ENCODE measurements at places on chromosomes 12 and 14.
A peak's percentile ranks its signal among the peaks of the same experiment; 100 is the strongest.

- peak; percentile 59 for DNase-seq
These were observed 24.3 kb downstream of the MOAP1 start for GRCh38 chr14:93160353-93160801.

GRCh38 chr14:41449066-41449465, 157.6 kb upstream of the LRFN5 start:
- no peak for DNase-seq

DNA sequence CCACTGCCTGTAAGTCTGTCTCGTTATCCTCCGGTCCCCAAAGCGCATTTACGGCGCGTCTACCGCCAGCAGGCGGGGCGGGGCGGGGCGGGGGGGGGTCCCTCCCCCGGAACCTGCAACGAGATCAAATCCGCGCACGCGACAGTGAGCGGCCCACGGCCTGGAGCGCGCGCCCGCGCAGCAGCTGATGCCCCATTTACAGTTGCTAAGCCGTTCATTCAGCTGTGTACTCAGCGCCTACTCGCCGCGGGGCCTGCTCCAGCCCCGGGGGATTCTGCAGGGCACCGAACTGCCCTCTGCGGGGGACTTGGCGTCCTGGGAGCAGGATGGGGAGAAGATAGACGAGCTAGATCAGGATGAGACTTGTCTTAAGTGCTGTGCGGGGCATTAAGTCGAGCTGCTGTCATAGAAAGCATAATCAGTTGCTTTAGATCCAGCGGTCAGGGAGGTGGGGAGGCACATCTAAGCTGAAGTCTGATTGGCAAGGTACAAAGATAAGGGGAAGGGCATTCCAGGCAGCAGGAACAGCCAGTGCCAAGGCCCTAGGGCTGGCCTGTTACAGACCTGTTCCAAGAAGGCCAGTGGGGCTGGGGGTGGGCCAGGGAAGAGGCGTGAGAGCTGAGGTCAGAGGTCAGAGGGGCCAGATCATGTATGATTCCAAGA, 1.4 kb upstream of the CCDC85C start:
- peak; percentile 68 for DNase-seq

DNA sequence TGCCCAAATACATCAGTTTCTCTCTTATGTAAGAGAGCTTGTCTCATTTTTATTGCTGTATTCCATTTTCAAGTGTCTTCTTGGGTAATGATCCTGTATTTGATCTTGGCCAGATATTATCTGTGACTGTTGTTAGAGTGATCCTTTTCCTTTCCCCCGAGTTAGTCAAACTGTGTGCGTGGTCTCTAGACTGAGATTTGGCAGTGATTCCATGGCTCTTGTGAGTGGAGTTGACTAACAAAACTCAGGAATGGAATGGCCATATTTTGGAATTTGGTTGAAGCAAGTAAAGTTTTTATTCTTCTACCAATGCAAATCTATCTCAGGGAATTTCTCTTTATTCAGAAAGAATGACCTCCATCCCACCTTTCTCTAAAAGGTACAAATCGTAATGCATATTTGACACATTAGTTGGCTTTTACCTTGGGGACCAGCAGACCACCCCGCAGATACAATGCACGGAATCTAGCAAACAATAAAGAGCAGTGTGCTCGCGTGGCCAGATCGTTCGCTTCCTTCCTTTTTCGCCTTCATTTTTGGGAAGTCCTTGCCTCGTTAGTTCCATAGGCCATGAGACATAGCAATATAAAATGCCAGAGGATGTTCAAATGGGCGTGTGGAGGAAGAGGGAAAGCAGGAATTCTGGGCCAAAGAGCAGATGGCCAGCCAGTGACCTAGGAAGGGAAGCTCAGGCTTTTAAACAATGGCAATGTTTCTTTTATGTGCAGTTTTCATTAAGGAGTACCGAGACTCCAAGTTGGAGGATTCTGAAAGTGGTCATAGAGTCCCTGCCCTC, 24.4 kb downstream of the ETV6 start:
- no peak for DNase-seq

GRCh38 chr14:68082698-68083291, 263.2 kb downstream of the RAD51B start:
- DNase-seq, result no peak

- DNase-seq, result no peak
These were observed 17.8 kb upstream of the MLEC start for GRCh38 chr12:120668868-120669840.

DNA sequence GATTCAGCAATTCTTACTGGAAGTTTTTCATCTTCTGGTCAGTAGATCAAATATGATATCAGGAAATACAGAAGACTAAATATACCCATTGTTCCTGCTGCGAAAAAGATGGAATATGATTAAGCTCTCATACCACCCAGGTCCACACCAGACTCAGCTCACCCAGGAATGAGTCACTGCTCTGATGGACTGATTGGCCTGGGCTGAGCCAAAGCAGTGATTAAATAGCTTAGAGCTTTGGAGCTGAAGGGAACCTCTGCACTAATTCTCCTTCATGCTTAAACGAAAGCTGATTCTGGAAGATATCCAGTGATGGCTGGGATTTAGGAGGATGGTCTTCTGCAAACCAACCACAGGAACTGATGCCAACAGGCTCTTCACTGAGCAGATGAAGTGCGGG, 62.0 kb upstream of the SYT1 start:
- no peak for DNase-seq

DNA sequence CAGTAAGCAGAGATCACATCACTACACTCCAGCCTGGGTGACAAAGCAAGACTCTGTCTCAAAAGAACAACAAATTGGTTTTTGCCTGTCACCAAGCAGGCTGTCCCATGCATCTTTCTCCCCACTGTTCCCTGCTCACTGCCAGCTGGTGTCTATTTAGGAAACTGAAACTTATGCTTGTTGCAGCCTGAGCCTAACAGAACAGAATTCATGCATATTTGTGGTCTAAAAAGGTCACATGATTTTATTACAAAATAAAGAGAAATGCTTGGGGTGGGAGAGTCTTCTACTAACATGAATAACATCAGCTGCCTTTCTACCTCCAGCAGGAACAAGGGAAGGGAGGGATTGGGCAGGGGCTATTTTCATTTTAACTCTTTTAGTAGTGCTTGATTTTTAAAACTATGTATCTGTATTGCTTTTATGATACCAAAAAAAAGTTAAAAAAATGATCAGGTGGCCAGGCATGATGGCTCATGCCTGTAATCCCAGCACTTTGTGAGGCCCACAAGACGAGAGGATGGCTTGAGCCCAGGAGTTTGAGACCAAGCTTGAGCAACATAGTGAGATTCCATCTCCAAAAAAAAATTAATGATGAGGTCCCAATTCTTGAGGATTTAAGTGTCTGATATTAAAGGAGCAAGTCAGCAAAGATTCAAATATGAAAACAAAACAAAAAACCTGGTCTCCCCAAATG, 923 bp downstream of the STAT2 start:
- DNase-seq, result no peak

- no peak for DNase-seq
These were observed 6.8 kb downstream of the SIX1 start for GRCh38 chr14:60642270-60643140.
